HT1080 (cell line): ENCODE measurements at places on chromosomes 6 and 20.

GRCh38 chr20:19876828-19877460 lies 118.9 kb downstream of the RIN2 start:
- no peak for DNase-seq

DNA sequence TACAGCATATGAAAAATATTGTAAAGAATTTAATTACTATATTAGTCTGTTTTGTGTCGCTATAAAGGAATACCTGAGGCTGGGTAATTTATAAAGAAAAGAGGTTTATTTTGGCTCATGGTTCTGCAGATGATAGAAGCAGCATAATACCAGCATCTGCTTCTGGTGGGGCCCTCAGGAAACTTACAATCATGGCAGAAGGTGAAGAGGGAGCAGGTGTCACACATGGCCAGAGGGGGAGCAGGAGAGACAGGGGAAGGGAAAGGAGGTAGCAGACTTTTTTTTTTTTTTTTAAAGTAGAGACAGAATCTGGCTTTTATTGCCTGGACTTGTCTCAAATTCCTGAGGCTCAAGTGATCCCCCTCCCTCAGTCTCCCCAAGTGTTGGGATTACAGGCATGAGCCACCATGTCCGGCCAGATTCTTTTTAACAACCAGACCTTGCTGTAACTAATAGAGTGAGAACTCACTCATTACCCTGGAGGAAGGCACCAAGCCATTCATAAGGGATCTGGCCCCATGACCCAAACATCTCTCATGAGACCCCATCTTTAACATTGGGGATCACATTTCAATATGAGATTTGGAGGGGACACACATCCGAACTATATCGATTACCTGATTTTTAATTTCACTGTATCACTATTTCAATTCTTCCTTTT lies 64.6 kb downstream of the MAN1A1 start:
- peak; percentile 32 for DNase-seq

DNA sequence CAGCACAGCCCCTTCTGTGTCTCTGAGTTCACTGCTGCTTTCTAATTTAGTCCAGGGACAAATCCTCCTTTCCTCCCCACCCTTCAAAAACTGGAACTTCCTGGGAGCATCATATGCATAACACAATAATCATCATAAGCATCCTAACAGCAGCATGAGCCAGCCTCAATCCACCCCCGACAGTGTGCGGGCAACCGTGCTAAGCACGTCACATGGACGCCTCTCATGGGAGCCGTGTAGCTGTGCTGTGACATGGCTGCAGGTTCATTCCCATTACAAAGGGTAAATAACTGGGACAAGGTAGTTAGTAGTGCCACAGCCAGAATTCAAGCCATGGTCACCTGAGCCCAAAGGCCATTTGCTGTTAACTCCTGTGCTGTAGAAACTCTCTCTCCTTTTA lies 24.5 kb upstream of the ULBP3 start:
- no peak for DNase-seq

DNA sequence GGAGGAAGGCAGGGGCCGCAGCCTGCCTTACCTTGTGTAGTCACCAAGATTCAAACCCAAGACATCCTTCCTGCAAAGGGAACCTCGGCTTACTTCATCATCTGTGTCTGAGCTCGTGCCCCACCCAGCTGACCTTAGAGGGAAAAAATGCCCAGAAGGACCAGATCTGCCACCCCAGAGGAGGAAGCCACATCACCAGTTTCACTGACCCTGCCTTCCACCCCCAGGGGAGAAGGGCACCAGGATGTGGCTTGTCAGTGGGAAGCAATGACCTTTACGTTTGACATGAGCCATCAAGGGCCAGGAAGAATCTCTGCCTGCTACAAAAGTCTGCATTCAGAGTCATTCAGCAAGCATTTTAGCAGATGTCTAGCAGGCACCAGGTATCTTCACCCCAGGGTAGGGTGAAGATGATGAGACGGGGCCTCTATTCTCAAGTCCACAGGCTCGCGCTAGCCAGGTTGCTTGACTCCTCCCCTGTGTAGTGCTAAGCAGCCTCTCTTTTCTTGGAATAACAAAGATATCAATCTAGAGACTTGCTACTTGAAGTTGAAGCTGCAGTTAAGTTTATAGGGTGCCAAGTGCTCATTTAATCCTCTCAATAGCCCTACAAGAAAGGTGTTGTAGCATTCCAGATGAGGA lies 28.1 kb downstream of the HM13 start:
- DNase-seq = peak; percentile 88

DNA sequence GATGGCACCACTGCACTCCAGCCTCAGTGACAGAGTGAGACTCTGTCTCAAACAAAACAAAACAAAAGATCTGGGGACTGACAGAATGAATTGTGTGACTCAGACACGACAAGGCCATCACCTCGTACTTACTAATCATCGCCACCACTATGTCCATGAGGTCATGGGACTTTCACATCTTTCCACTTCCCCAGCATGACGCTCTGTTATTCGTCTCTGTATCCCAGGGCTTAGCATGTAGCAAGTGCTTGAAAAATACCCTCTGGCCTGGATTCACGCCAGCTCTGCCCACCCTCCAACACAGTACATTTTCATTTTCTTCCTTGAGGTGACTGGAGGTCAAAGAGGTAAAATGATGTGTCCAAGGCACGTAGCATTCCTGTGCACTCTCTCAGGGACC lies 27.8 kb downstream of the FGD2 start:
- DNase-seq = no peak

DNA sequence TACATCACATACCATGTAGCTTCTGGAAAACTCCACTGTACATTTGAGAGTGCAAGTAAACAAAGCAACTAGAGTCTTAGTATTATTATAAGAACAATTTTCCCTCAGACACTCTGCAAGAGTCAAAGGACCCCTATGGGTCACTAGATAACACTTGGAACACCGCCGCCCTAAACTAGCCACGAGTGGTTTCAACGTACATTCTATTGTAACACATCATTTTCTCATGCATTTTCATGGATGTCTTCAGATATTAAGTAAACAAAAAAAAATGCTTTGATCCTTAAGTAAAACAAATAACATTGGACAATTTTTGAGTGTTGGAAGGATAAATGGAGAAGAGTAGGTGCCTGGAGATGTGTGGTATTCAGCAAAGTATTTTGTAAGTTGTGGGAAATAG lies 3.2 kb upstream of the RNF146 start:
- no peak for DNase-seq

DNA sequence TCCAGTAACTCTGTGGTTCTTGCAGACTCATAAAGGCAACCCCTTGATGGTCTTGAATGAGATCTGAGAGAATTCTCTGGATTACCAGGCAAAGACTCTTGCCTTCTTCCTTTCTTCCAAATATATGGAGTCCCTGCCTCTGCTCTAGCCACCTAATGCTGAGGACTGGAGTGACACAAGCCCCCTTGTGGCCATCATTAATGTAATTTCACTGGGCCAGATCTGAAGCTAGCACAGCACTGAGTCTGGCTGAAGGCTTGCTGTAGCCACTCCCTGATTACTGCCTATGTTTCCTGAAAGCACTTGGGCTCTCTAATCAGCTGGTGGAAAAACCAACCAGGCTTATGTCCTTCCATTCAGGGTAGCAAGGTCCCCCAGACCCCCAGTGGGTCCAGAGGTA lies 559.3 kb upstream of the IRAK1BP1 start:
- peak; percentile 39 for DNase-seq

- no peak for DNase-seq
Observed at GRCh38 chr6:41162687-41163418, at the start of gene TREM2. TSS of gene TREM2 (minus strand) at chr6:41163116. CDS start at chr6:41163082, 34 bp downstream.

GRCh38 chr20:31949877-31950646 lies 1.8 kb downstream of the PDRG1 start:
- DNase-seq = no peak

GRCh38 chr6:36443471-36444428 lies 950 bp downstream of the KCTD20 start:
- DNase-seq = peak; percentile 33

DNA sequence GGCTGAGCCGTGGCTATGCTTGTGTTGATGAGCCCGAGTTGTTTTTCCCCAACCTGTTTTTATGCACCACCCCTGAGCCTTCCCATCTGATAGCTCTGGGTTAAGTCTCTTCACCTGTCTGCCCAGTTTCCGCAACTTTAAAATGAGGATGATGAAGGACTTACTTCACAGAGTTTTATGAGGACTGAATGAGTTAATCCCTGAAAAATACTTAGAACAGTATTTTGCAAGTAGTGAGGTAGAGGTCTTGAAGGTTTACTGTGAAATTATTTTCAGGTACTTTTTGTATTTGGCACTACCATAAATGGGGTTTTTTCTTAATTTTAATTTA lies 3.2 kb downstream of the MTG2 start:
- DNase-seq = no peak

GRCh38 chr6:36127462-36128016 lies 2.8 kb upstream of the MAPK13 start:
- DNase-seq = peak; percentile 85

DNA sequence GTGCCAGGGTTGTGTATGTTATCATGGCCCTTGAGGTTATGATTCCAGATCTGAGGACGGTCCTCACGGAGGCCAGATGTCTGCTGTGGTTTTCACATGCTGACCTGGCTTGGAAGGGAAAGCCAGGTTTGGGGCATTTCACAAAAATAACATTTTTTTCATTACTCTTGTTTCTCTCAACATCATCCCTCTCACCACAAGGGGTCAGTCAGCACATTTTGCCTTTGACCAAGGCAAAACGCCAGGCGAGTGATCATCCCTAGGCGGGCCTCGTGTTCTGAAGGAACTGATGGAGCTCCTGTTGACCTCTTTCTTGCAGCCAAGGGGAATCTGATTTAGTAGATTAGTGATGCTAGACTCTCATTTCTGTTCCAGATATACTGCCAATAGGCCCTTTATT lies 133.5 kb downstream of the TBC1D7 start:
- peak; percentile 50 for DNase-seq

DNA sequence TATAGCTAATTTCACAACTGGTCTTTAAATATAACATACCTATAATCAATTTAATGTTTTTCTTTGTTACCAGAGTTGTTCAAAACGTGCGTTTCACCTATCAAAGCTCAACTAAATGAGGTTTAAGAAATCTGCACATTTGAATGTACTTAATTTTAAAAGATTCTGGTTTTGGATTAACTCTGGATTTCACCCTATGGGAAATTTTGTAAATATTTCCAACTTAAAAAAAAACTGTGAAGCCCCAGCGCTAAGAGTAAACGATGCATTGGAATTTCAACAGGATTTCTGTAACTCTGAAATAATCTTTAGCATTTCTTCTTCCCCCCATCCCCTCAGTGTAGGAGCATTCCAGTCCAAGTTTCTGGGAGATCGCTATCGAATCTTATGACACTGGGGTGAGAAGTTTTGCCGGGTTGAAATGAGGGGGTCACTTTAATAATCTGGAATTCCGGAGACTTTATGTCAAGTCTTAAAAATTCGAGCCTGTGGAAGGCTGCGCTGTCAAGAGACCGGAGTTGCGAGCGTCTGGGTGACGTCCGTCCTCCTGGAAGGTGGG lies 643 bp upstream of the MAP3K4 start:
- no peak for DNase-seq

GRCh38 chr6:130923350-130923749 lies 96.1 kb downstream of the SMLR1 start:
- no peak for DNase-seq

- no peak for DNase-seq
Observed at GRCh38 chr6:106557837-106558236, 71.5 kb downstream of the RTN4IP1 start.

DNA sequence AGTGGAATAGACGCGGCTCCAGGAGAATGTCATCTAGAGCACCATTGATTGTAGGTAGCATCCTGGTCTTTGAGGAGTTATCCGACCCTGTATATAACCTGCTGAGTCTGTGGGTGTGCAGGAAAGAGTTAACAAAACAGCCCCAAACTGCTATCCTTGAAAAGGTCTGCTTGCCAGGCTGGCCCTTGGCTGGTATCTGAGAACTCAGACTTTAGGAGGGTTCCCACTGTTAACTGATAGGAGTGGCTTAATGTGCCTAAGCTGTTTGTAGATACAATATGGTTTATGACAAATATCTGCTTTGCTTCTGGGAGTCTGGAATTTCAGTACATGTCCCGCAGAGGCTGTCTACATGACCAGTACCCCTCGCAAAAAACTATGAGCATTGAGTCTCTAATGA lies 27.6 kb upstream of the MCUR1 start:
- no peak for DNase-seq
